Upper lobe of left lung (tissue), 6 donors: ENCODE measurements at places on chromosomes 7 and 10. TPM values are rescaled to one million over a fixed set of nuclear protein-coding genes. Genes with fewer than 3 reads are reported as not detected.

- no peaks in the 10 kb centered on the region for H3K36me3 ChIP-seq
- H3K27ac ChIP-seq, result no peak overlapping the region
- no peaks in the 10 kb centered on the region for H3K27me3 ChIP-seq
- DNase-seq, result no peak
Measured at GRCh38 chr7:116857052-116857451, 5.3 kb upstream of the CAPZA2 start.

DNA sequence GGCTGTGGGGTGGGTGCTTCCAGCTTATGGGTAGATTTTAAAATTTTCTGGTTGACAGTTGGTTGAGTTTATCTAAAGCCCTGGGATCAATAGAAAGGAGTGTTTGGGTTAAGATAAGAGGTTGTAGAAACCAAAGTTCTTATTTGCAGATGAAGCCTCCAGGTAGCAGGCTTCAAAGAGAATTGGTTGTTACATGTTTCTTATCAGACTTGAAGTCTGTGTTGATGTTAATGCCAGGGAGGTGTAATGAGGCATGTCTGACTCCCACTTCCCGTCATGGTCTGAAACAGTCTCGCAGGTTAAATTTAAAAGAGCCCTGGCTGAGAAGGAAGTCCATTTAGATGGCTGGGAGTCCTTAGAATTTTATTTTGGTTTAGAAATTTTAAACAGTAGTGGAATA is 165.2 kb upstream of the TMEM72 start:
- no peak for DNase-seq
- no peaks in the 10 kb centered on the region for H3K4me1 ChIP-seq
- H3K27ac ChIP-seq, result no peak overlapping the region
- H3K36me3 ChIP-seq, result no peaks in the 10 kb centered on the region

The ZWINT gene
- 6.1 TPM for total RNA-seq

DNA sequence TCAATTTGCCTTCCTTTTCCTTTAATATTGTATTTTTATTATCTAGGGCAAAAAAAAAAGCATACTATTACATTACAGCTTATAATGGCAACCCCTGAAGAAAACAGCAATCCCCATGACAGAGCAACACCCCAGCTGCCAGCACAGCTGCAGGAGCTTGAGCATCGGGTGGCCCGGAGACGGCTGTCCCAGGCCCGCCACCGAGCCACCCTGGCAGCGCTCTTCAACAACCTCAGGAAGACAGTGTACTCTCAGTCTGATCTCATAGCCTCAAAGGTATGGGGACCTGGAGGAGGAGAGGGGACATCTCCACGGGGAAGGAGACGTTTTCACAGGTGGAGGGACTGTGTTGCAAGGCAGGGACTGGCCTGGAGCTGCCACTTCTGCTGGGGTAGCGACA is 6.8 kb downstream of the STRA8 start:
- H3K27ac ChIP-seq, result no peak overlapping the region
- H3K4me1 ChIP-seq, result no peaks in the 10 kb centered on the region
- no peak for DNase-seq
- no peak overlapping the region for H3K4me3 ChIP-seq
- no peaks in the 10 kb centered on the region for H3K36me3 ChIP-seq
- no peaks in the 10 kb centered on the region for H3K27me3 ChIP-seq

- no peaks in the 10 kb centered on the region for H3K36me3 ChIP-seq
- H3K4me3 ChIP-seq, result no peak overlapping the region
- DNase-seq, result no peak
- no peaks in the 10 kb centered on the region for H3K27me3 ChIP-seq
- no peak overlapping the region for H3K27ac ChIP-seq
- no peaks in the 10 kb centered on the region for H3K4me1 ChIP-seq
Measured at GRCh38 chr10:76738991-76739390, 898.6 kb downstream of the KCNMA1 start.

DNA sequence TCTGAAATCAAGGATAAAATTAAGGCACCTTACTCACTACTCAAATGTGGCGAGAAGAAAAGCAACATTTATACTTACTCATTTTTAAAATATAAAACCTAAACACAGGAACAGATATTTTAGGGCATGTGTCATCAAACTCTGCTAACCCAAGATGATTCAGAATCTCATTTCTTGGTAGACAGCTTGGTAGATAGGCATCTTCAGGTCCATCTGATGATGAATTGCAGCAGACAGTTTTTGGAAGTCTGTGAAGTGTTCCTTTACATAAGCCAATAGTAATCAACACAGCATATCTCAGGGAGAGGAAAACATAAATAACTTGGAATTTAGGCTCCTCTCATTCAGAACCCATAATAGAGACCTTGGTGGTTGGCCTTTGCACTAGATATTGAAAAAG is 3.4 kb downstream of the HIPK2 start:
- DNase-seq, result no peak
- H3K4me1 ChIP-seq, result peaks cover 44% of the 10 kb centered on the region
- peak overlapping the region; percentile 98 for H3K27ac ChIP-seq
- H3K36me3 ChIP-seq, result no peaks in the 10 kb centered on the region

The LOXL4 gene
- total RNA-seq, result 6.8 TPM

GRCh38 chr7:74197449-74198124 is 12.2 kb upstream of the LAT2 start:
- no peak overlapping the region for H3K4me3 ChIP-seq
- H3K36me3 ChIP-seq, result peaks cover 29% of the 10 kb centered on the region
- H3K27ac ChIP-seq, result no peak overlapping the region
- no peak for DNase-seq

The HIBADH gene
- total RNA-seq, result 21.7 TPM

DNA sequence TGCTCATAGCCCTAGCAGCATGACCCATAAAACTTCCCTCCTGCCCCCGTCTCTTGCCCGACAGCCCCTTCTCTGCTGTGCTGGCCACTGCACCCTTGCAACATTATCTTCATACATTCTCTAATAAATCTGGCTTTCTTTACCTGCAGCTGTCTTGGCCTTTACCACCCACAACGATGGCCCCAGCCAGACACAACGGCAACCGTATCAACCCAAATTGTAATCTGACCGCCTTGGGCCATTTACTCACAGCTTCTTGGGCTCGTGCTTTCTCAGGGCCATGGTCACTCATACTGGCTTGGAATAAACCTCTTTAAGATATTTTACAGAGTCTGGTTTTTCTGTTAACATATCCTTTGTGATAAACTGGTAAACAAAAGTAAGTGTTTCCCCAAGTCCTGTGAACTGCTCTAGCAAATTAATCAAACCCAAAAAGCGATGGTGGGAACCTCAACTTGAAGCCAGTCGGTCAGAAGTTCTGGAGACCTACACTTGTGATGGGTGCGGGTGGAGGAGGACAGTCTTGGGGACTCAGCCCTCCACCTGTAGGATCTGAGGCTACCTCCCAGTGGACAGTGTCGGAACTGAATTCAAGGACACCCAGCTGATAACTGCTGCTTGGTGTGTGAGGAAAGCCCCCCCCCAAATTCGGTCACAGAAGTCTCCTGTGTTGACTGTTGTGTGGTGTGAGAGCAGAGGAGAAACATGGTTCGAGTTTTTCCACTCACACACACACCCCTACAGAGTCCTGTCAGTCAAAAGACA is 87.6 kb upstream of the ATP6V0A4 start:
- no peak overlapping the region for H3K27ac ChIP-seq
- DNase-seq, result no peak
- no peaks in the 10 kb centered on the region for H3K27me3 ChIP-seq
- H3K36me3 ChIP-seq, result no peaks in the 10 kb centered on the region
- no peak overlapping the region for H3K4me3 ChIP-seq
- H3K4me1 ChIP-seq, result peaks cover 7% of the 10 kb centered on the region

DNA sequence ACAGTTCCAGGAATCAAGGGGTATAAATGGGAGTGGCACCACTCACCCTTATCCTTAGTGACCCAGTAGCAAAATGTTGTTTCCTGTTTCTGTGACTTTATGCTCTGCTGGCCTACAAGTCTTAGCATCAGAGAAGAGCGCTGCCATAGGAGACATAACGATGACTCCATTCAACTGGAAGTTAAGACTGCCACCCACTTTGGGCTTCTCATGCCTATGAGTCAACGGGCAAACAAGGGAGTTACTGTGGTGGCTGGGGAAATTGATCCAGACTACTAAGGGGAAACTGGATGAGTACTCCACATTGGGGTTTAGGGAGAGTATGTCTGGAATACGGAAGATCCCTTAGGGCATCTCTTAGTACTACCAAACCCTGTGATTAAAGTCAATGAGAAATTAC is 40.6 kb upstream of the PIK3CG start:
- no peak for DNase-seq
- no peak overlapping the region for H3K4me3 ChIP-seq
- no peak overlapping the region for H3K27ac ChIP-seq

GRCh38 chr7:105643384-105643783 is 62.1 kb upstream of the EFCAB10 start:
- no peak overlapping the region for H3K27ac ChIP-seq
- H3K27me3 ChIP-seq, result no peaks in the 10 kb centered on the region
- DNase-seq, result peak; percentile 57
- peaks cover 30% of the 10 kb centered on the region for H3K36me3 ChIP-seq
- peaks cover 2% of the 10 kb centered on the region for H3K4me1 ChIP-seq
- no peak overlapping the region for H3K4me3 ChIP-seq

GRCh38 chr10:101222683-101223273 is 6.5 kb downstream of the LBX1 start:
- H3K36me3 ChIP-seq, result no peaks in the 10 kb centered on the region
- no peak overlapping the region for H3K27ac ChIP-seq
- peaks cover 32% of the 10 kb centered on the region for H3K27me3 ChIP-seq
- DNase-seq, result no peak

The ASB10 gene
- not detected for total RNA-seq

DNA sequence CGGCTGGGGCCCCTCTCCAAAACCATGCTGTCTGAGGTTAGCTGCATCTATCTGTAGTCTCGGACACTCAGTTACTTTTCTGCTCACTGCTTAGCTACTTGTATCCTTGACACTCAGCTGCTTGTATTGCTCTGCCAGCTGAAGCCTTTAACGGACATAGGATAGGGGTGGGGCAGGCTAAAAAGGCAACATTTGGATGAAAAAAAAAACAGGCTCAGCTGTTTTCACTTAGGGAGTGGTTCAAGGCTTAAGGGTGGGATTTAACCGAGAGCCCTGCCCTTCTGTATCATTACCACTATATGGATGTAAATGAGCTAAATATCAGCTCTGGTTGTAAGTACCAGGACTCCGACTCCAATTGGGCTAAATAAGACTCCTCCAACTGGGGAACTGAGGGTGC is 28.6 kb downstream of the LSMEM1 start:
- H3K4me3 ChIP-seq, result no peak overlapping the region
- no peaks in the 10 kb centered on the region for H3K4me1 ChIP-seq
- H3K27ac ChIP-seq, result no peak overlapping the region

DNA sequence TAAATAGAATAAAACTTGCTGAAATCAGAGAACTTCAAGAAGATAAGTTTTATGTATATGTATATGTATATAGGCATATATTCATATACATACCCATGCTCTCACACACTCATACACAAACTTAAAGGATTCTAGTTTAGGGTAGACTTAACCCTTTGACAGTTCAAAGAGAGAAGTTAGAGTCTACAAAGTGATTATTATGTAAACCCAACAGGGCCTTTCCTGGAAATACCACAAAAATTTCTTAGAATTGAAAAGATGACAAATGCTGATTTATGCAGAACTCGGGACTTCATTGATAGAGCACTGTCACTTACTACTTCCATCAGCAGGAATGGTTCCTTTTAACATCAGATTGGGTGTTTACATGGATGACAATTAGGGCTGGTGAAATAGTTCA is 763.5 kb downstream of the AUTS2 start:
- H3K27me3 ChIP-seq, result no peaks in the 10 kb centered on the region
- H3K4me3 ChIP-seq, result no peak overlapping the region
- no peaks in the 10 kb centered on the region for H3K36me3 ChIP-seq
- no peak for DNase-seq
- no peaks in the 10 kb centered on the region for H3K4me1 ChIP-seq

DNA sequence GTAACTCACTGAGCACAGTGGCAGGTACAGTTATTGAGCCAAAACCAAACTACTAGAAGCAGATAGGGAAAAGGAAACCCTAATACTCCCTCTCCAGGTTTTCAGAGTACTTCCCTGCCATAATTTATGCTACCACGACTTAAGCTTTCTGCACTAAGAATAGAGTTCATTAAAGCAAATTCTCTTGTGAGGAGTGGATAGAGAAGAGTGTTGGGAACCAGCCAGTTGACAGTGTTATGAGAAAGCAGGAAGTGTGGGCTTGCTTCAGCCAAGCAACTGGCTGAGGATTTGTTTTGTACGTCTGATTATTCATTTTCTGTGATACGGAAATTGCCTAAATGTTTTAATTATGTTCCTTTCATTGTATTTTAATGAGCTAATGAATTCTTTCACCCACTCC is 280.5 kb downstream of the KIF20B start:
- no peaks in the 10 kb centered on the region for H3K4me1 ChIP-seq
- H3K27me3 ChIP-seq, result no peaks in the 10 kb centered on the region
- H3K27ac ChIP-seq, result no peak overlapping the region
- DNase-seq, result no peak
- no peaks in the 10 kb centered on the region for H3K36me3 ChIP-seq

- H3K4me1 ChIP-seq, result peaks cover 12% of the 10 kb centered on the region
- H3K4me3 ChIP-seq, result no peak overlapping the region
- peak overlapping the region; percentile 76 for H3K27ac ChIP-seq
- DNase-seq, result no peak
Measured at GRCh38 chr7:112422842-112423496, 27.3 kb upstream of the IFRD1 start.

DNA sequence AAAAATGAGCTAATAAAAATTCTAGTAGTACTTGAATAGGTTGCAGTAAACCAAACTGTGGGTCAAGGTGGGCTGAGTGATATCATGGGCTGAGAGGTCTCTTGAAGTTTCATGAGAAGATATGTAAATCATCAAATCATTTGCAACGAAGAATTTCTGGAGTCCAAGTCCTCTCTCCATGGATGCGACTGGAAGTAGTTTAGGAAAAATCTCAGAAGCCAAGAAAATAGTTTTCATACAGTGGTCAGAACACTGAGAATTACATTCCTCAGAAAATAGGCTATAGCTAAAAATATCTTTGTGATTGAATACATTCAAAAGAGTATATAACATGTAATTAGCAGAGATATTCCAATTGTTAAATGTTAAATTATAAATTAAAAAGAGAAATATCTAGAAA is 3.6 kb upstream of the IFIT1 start:
- no peak overlapping the region for H3K4me3 ChIP-seq
- H3K27ac ChIP-seq, result no peak overlapping the region
- no peaks in the 10 kb centered on the region for H3K27me3 ChIP-seq
- DNase-seq, result no peak

The SPRN gene
- not detected for total RNA-seq

The CARD11 gene
- total RNA-seq, result 8.7 TPM
